ENCODE measurements at places on chromosomes 16 and 17.
A peak's percentile ranks its signal among the peaks of the same experiment; 100 is the strongest.

DNA sequence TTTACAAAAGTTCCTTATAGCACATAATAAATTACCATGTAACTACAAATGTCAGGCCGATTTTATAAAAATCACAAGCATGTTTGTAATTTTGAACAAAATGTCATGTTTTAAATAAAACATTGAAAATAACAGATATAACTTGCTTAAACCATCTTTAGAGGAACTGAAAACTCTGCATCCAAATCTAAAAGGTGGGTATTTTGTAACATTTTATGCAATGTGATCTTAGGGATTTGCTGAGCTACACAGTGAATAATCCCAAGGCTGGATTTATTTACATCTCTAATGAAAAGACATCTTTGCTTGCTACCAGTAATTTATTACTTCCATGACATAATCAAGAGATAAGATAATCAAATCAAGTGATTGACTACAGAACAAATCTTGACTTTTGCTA, 47.5 kb downstream of the N4BP1 start:
- DNase-seq, result no peak

- no peak for DNase-seq
These were observed 21.9 kb upstream of the NXPH3 start for GRCh38 chr17:49553676-49554335.

- DNase-seq, result no peak
These were observed 2.9 kb upstream of the WIPI1 start for GRCh38 chr17:68460146-68460545.

GRCh38 chr16:9092282-9092977, 986 bp downstream of the HAPSTR1 start:
- peak; percentile 56 for DNase-seq

GRCh38 chr16:17416461-17417311, 54.1 kb downstream of the XYLT1 start:
- peak; percentile 58 for DNase-seq

DNA sequence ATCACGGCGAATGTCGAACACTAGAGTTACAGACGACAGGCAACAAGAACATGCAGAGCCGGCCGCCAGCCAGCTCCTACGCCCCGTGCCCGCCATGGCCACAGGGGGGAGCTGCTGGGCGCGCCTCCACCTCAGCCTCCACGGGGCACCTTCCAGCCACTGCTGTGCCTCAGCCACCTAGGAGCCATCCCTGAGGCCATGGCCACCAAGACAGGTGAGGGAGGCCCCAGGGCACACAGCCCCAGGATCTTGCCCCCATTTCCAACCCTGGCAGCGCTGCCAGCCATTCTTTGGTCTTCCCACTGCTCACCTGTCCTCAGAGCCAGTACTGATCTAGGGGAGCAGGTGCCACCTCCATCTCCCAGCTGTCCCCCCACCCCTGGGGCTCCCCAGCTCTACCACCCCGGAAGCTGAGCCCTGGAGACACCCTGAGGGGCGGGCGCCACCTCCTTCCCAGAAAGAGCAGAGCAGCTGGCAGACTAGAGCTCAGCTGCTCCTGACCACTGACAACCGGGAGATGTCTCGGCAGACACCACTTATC, 11.8 kb downstream of the GNPTG start:
- peak; percentile 77 for DNase-seq

GRCh38 chr16:88442383-88442726, 10.7 kb upstream of the ZFPM1 start:
- no peak for DNase-seq

DNA sequence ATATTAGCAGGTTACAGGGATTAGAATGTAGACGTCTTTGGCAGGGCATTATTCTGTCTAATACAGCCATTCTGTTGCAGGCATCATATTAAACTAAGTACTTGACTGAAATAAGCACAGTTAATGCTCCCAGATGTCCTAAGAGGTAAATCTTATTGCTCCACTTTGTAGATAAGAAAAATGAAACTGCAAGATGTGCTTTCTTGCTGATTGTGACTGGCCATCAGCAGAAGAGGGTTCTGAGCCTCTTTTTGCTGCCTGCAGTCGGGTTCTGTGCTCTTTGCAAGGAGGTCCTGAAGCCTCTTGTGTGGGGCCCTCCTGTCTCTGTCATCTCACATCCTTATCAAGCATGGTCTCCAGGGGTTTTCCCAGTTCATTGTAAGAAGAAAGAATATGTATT, 167.1 kb downstream of the KCNJ2 start:
- no peak for DNase-seq
